ENCODE measurements at places on chromosomes 1 and 21. TPM values are rescaled to one million over a fixed set of nuclear protein-coding genes. Genes with fewer than 3 reads are reported as not detected.

DNA sequence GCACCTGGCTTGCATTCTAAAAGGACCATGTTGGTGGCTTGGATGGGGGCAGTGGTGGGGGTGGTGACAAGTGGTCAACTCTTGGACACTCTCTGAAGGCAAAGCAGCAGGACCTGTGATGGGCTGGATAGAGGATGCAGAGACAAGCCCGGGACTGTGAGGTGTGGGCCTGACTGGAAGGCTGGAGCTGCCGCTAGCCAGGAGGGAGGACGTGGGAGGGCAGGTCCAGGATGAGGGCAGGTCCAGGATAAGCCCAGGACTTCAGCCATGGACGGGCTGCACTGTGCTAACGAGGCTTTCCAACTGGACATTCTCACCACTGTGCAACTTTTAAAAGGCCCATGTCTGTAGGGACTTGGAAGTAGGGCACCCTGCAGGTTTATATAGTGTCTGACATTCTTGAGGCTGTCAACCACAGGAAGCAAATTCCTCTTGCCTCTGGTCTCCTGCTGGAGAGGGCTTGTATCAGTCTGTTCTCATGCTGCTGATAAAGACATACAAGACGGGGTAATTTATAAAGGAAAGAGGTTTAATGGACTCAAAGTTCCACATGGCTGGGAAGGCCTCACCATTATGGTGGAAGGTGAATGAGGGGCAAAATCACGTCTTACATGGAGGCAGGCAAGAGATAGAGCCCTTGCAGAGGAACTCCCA is 8.3 kb upstream of the C1orf167 start:
- peaks cover 22% of the 10 kb centered on the region for H3K36me3 ChIP-seq
- no peak overlapping the region for H3K27ac ChIP-seq
- no peak for DNase-seq
- no peak overlapping the region for H3K4me3 ChIP-seq
- H3K4me1 ChIP-seq, result no peaks in the 10 kb centered on the region

GRCh38 chr1:97898948-97899347 is 21.9 kb downstream of the DPYD start:
- no peaks in the 10 kb centered on the region for H3K27me3 ChIP-seq
- no peak for DNase-seq
- H3K36me3 ChIP-seq, result no peaks in the 10 kb centered on the region
- peaks cover 35% of the 10 kb centered on the region for H3K4me1 ChIP-seq
- H3K4me3 ChIP-seq, result no peak overlapping the region

GRCh38 chr21:35811191-35811806 is 249.0 kb downstream of the SETD4 start:
- H3K4me1 ChIP-seq, result peaks cover 9% of the 10 kb centered on the region
- H3K27me3 ChIP-seq, result peaks cover 4% of the 10 kb centered on the region
- DNase-seq, result no peak
- no peak overlapping the region for H3K27ac ChIP-seq
- no peaks in the 10 kb centered on the region for H3K36me3 ChIP-seq
- no peak overlapping the region for H3K4me3 ChIP-seq

- H3K36me3 ChIP-seq, result no peaks in the 10 kb centered on the region
- H3K27ac ChIP-seq, result no peak overlapping the region
- no peak overlapping the region for H3K4me3 ChIP-seq
- no peaks in the 10 kb centered on the region for H3K4me1 ChIP-seq
- H3K27me3 ChIP-seq, result no peaks in the 10 kb centered on the region
- no peak for DNase-seq
Measured at GRCh38 chr1:187409341-187409740, 580.6 kb downstream of the PLA2G4A start.

GRCh38 chr1:118841521-118841920 is 146.6 kb downstream of the TBX15 start:
- no peak overlapping the region for H3K27ac ChIP-seq
- no peak for DNase-seq
- no peak overlapping the region for H3K4me3 ChIP-seq
- H3K36me3 ChIP-seq, result no peaks in the 10 kb centered on the region
- H3K4me1 ChIP-seq, result no peaks in the 10 kb centered on the region
- no peaks in the 10 kb centered on the region for H3K27me3 ChIP-seq

GRCh38 chr1:24018611-24019580 is 38.8 kb upstream of the SRSF10 start:
- no peaks in the 10 kb centered on the region for H3K36me3 ChIP-seq
- H3K27me3 ChIP-seq, result no peaks in the 10 kb centered on the region
- DNase-seq, result peak; percentile 97
- H3K4me1 ChIP-seq, result peaks cover 83% of the 10 kb centered on the region

GRCh38 chr1:6646499-6647148 is 22.0 kb downstream of the THAP3 start:
- peaks cover 72% of the 10 kb centered on the region for H3K36me3 ChIP-seq
- no peaks in the 10 kb centered on the region for H3K27me3 ChIP-seq
- no peak for DNase-seq

Gene MARCKSL1
- total RNA-seq, result 10.0 TPM

GRCh38 chr1:98104289-98104688 is 183.5 kb upstream of the DPYD start:
- no peak for DNase-seq
- H3K27me3 ChIP-seq, result no peaks in the 10 kb centered on the region
- H3K4me3 ChIP-seq, result no peak overlapping the region
- no peaks in the 10 kb centered on the region for H3K4me1 ChIP-seq

- no peak overlapping the region for H3K4me3 ChIP-seq
- peaks cover 26% of the 10 kb centered on the region for H3K4me1 ChIP-seq
- H3K27ac ChIP-seq, result no peak overlapping the region
- no peak for DNase-seq
- no peaks in the 10 kb centered on the region for H3K36me3 ChIP-seq
Measured at GRCh38 chr1:241641773-241642592, 1.8 kb upstream of the CHML start.

GRCh38 chr1:111323231-111323630 is 32.6 kb downstream of the CHIA start:
- H3K4me1 ChIP-seq, result no peaks in the 10 kb centered on the region
- DNase-seq, result no peak
- H3K27me3 ChIP-seq, result peaks cover 6% of the 10 kb centered on the region
- H3K36me3 ChIP-seq, result no peaks in the 10 kb centered on the region

GRCh38 chr1:199932462-199932861 is 95.0 kb upstream of the NR5A2 start:
- H3K36me3 ChIP-seq, result no peaks in the 10 kb centered on the region
- H3K4me1 ChIP-seq, result no peaks in the 10 kb centered on the region
- no peak overlapping the region for H3K27ac ChIP-seq
- H3K4me3 ChIP-seq, result no peak overlapping the region
- no peaks in the 10 kb centered on the region for H3K27me3 ChIP-seq

- H3K4me3 ChIP-seq, result no peak overlapping the region
- H3K27me3 ChIP-seq, result no peaks in the 10 kb centered on the region
- DNase-seq, result no peak
- H3K27ac ChIP-seq, result no peak overlapping the region
Measured at GRCh38 chr1:85087659-85088407, 39.5 kb upstream of the MCOLN3 start.

DNA sequence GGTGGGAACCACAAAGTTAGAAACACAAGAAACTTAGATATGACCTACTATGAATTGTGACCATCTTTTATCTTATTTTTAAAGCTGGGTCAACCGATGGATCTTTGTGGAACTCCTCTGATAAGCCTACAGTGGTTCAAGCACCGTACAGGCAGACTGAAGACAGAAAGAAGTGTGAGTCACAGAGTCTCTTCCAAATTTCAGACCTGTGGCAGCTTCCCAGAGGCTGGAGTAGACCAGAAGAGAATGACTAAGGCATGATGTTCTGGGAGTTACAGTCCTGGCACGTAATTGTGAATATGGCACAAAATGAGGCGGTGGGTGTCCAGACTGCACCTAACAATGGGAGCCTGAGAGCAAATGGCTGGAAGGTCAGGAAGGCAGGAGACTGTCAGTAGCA is 70.0 kb downstream of the LMO4 start:
- no peak overlapping the region for H3K27ac ChIP-seq
- no peaks in the 10 kb centered on the region for H3K27me3 ChIP-seq
- no peaks in the 10 kb centered on the region for H3K36me3 ChIP-seq

Gene FBLIM1
- total RNA-seq, result 89.1 TPM

Gene OPRD1
- total RNA-seq, result not detected

DNA sequence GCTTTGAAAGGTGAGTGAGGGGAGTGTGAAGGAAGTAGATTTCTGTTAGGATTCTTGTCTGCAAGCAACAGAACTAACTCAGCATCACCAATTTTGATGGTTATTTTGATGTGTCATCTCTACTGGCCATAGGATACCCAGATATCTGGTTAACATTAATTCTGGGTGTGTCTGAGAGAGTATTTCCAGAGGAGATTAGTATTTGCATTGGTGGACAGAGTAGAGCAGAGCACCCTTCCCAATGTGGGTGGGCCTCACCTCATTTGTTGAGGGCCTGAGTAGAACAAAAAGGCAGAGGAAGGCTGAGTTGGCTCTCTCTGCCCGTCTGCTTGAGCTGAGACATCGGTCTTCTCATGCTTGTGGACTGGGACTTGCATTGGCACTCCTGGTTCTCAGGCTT is 121.8 kb upstream of the POU3F1 start:
- no peak for DNase-seq
- H3K27ac ChIP-seq, result no peak overlapping the region
- no peaks in the 10 kb centered on the region for H3K4me1 ChIP-seq
- H3K27me3 ChIP-seq, result peaks cover 47% of the 10 kb centered on the region
- H3K36me3 ChIP-seq, result no peaks in the 10 kb centered on the region
- no peak overlapping the region for H3K4me3 ChIP-seq

DNA sequence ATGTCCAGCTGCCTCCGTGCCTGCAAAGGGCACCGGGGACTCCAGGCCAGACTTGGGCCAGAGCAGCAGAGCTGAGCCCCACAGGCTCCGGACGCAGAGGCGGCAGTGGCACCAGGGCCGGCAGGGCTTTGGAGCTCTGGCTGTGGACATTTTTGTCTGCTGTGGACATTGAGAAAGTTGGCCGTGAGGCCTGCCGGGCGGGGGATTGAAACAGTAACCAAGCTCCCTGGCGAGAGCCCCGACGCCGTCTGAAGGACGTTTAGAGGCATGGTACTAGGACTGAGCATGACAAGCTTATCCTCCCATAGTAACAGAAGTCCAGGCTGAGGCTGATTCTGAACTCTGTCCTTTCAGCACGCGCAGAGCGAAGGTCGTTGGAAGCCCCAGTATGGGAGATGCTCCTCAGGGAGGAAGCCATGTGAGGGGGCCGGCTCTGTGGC is 323.8 kb downstream of the AMY1C start:
- H3K4me1 ChIP-seq, result no peaks in the 10 kb centered on the region
- H3K36me3 ChIP-seq, result no peaks in the 10 kb centered on the region
- H3K4me3 ChIP-seq, result no peak overlapping the region
- H3K27me3 ChIP-seq, result no peaks in the 10 kb centered on the region
- H3K27ac ChIP-seq, result no peak overlapping the region
- DNase-seq, result no peak

DNA sequence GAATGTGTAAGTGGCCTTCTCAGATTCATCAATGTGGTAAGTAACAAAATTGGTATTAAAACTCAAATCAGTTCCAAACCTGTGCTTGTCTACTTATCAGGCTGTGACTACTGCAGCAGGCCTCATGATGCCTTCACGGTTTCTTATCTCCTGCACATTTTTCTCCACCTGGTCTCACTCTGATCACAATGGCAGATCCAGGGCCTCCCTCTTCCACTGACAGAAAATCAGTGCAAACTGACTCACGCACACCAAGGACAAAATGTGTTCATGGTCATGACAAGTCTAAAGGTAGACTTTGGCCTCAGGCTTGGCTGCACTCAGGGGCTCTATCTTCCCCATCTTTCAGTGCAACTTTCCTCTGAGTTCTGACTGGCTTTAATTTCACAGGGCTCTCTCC is 56.7 kb upstream of the ATP1A1 start:
- no peak overlapping the region for H3K4me3 ChIP-seq
- no peak overlapping the region for H3K27ac ChIP-seq
- no peaks in the 10 kb centered on the region for H3K36me3 ChIP-seq
- peaks cover 8% of the 10 kb centered on the region for H3K4me1 ChIP-seq
- DNase-seq, result no peak

- DNase-seq, result no peak
- no peak overlapping the region for H3K4me3 ChIP-seq
- no peak overlapping the region for H3K27ac ChIP-seq
- H3K4me1 ChIP-seq, result no peaks in the 10 kb centered on the region
Measured at GRCh38 chr1:59243550-59243949, 53.3 kb upstream of the FGGY start.

- no peak overlapping the region for H3K27ac ChIP-seq
- H3K27me3 ChIP-seq, result no peaks in the 10 kb centered on the region
- no peak for DNase-seq
- H3K4me3 ChIP-seq, result no peak overlapping the region
- peaks cover 69% of the 10 kb centered on the region for H3K4me1 ChIP-seq
- no peaks in the 10 kb centered on the region for H3K36me3 ChIP-seq
Measured at GRCh38 chr1:61287014-61287413, 204.7 kb downstream of the NFIA start.

GRCh38 chr1:12435639-12436344 is 182.2 kb downstream of the DHRS3 start:
- no peak for DNase-seq
- H3K27ac ChIP-seq, result peak overlapping the region; percentile 84
- no peak overlapping the region for H3K4me3 ChIP-seq
- H3K4me1 ChIP-seq, result peaks cover 91% of the 10 kb centered on the region

Gene KRTAP12-2
- total RNA-seq, result not detected

- no peak overlapping the region for H3K4me3 ChIP-seq
- H3K4me1 ChIP-seq, result no peaks in the 10 kb centered on the region
- H3K27me3 ChIP-seq, result no peaks in the 10 kb centered on the region
- H3K27ac ChIP-seq, result no peak overlapping the region
- DNase-seq, result no peak
Measured at GRCh38 chr1:108107658-108108057, 92.5 kb downstream of the SLC25A24 start.

DNA sequence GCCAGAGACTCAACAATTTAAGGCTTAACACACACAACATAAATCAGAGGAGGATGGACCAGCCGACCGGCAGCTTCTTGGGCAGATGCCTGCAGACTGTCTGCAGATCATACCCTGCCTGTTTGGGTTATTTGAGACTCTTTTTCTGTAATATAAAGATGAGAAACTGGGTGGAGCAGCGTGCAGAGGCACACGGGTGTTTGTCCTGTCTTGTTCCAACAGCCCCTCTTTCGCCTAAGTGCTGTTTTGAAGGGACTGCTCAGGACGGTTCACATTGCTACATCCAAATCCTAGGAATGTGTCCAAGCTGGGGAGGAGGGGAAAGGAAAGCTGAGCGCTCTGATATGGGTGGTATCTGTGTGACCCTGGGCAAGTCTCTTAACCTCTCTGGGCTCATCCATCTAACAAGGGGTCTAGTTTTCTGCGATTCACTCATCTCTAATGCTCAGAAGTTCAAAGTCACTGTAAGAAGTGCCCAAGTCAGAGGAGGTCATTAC is 149.9 kb downstream of the CLIC6 start:
- H3K36me3 ChIP-seq, result no peaks in the 10 kb centered on the region
- H3K4me3 ChIP-seq, result no peak overlapping the region
- no peak overlapping the region for H3K27ac ChIP-seq
- DNase-seq, result no peak
- no peaks in the 10 kb centered on the region for H3K4me1 ChIP-seq

GRCh38 chr1:205304046-205304694 is 17.4 kb downstream of the NUAK2 start:
- no peak for DNase-seq
- H3K4me3 ChIP-seq, result no peak overlapping the region
- H3K27ac ChIP-seq, result no peak overlapping the region
- H3K27me3 ChIP-seq, result no peaks in the 10 kb centered on the region

GRCh38 chr1:94672001-94672400 is 130.4 kb upstream of the F3 start:
- no peak overlapping the region for H3K27ac ChIP-seq
- H3K36me3 ChIP-seq, result no peaks in the 10 kb centered on the region
- DNase-seq, result no peak
- H3K4me1 ChIP-seq, result no peaks in the 10 kb centered on the region
- no peak overlapping the region for H3K4me3 ChIP-seq
